ENCODE measurements at places on chromosomes 3 and 15. TPM values are rescaled to one million over a fixed set of nuclear protein-coding genes. Genes with fewer than 3 reads are reported as not detected.

The SERPINI2 gene
- total RNA-seq: not detected

The MOBP gene
- total RNA-seq: not detected

The CHL1 gene
- 40.3 TPM for total RNA-seq

The KLF15 gene
- 129 TPM for total RNA-seq

DNA sequence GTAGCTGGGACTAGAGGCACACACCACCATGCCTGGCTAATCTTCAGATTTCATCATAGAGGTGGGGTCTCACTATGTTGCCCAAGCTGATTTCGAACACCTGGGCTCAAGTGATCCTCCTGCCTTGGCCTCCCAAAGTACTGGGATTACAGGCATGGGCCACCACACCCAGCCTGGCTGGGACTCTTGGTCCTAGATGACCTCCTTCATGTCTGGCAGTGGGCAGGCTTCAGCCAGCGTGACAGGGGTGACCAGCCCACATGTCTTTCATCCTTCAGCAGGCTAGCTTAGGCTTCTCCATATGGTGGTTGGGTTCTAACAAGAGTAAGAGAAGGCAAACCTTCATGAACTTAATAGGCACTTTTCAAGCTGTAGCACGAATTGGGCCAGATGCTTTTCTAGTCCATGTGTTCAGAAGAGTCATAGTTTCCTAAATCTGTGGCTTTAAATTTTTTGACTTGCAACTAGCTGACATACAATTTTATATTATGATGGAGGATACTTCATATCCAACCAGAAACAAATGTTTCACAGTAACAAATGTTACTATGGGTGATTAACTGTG is 7.6 kb downstream of the GPD1L start:
- H3K36me3 ChIP-seq: no peaks in the 10 kb centered on the region
- no peak for DNase-seq
- peaks cover 10% of the 10 kb centered on the region for H3K4me1 ChIP-seq
- peak overlapping the region; percentile 50 for H3K27ac ChIP-seq

- no peaks in the 10 kb centered on the region for H3K4me1 ChIP-seq
- H3K27me3 ChIP-seq: no peaks in the 10 kb centered on the region
- no peaks in the 10 kb centered on the region for H3K36me3 ChIP-seq
- no peak for DNase-seq
- no peak overlapping the region for H3K4me3 ChIP-seq
- no peak overlapping the region for H3K27ac ChIP-seq
These were observed 38.9 kb downstream of the CCDC54 start for GRCh38 chr3:107416138-107416537.

DNA sequence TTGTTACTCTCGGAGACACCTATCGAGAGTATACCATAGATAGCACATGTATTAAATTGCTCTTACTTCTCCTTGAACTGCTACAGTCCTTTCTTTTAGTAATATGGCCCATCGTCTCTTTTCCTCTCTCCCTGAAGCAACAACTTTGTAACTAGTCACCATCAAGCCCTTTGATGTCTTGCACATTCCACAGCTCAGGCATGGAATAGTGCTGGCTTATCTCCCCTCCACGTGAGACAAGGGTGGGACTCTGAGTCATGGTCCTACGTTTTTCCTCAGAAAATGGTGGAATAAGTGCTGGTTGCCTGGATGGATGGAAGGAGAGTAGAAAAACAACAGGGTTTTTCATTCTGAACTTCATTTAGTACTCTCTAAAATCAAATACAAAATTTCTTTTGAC is 163.3 kb upstream of the MBNL1 start:
- no peak overlapping the region for H3K27ac ChIP-seq
- H3K4me3 ChIP-seq: no peak overlapping the region
- H3K4me1 ChIP-seq: no peaks in the 10 kb centered on the region
- no peaks in the 10 kb centered on the region for H3K27me3 ChIP-seq

- no peaks in the 10 kb centered on the region for H3K36me3 ChIP-seq
- H3K27ac ChIP-seq: peak overlapping the region; percentile 2
- no peaks in the 10 kb centered on the region for H3K4me1 ChIP-seq
- no peaks in the 10 kb centered on the region for H3K27me3 ChIP-seq
- no peak for DNase-seq
These were observed 74.0 kb downstream of the B3GALNT1 start for GRCh38 chr3:161031134-161031533.

DNA sequence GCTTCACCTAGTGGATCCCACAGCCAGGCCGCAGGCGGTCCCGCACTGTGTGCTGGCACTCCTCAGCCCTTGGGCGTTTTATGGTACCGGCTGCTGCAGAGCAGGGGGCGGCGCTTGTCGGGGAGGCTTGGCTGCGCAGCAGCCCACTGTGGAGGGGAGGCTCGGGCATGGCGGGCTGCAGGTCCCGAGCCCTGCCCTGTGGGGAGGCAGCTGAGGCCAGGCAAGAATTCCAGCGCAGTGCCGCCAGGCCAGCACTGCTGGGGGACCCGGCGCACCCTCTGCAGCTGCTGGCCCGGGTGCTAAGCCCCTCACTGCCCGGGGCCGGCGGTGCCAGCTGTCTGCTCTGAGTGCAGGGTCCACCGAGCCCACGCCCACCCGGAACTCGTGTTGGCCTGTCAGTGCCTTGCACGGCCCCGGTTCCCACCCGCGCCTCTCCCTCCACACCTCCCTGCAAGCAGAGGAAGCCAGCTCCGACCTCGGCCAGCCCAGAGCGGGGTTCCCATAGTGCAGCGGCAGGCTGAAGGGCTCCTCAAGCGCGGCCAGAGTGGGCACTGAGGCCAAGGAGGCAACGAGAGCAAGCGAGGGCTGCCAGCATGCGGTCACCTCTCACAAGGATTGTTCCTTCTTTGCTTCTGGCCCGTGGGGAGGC is 435.0 kb upstream of the ATP10A start:
- no peak for DNase-seq
- no peak overlapping the region for H3K27ac ChIP-seq
- no peak overlapping the region for H3K4me3 ChIP-seq
- peaks cover 5% of the 10 kb centered on the region for H3K27me3 ChIP-seq
- H3K4me1 ChIP-seq: no peaks in the 10 kb centered on the region
